ENCODE measurements at places on chromosomes 13 and 19.

GRCh38 chr19:18029617-18030338 is 21.8 kb downstream of the ARRDC2 start:
- peak; percentile 75 for DNase-seq

GRCh38 chr19:18995804-18996241 is 37.5 kb downstream of the SUGP2 start:
- DNase-seq, result peak; percentile 23

- DNase-seq, result no peak
Observed at GRCh38 chr13:108924134-108924533, 294.7 kb downstream of the MYO16 start.

DNA sequence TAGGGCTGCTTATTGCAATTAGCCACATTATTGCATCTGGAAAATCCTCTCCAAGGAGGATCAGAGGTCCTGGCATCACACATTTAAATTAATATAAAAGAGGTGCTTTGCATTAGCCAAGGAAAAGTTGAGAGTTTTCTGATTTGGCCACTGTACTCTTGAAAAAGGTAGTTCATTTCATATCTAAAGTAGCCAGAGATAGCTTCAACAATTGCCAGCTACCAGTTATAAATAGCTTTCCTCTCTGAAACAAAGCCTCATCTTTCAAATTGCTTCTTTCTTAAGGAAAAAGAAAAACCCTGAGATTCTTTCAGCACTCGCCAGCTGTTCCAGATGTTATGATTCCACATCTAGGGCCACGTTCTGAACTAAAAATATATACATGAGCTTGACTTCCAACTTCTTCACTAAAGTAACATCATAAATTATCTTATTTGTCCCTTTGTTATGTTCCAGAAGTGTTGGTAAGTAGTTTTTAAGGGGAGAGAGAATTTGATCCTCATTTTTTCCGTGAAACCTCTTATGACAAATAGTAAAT is 69.6 kb downstream of the ERCC5 start:
- no peak for DNase-seq

GRCh38 chr19:58479303-58479702 is 3.2 kb downstream of the ZNF446 start:
- no peak for DNase-seq

DNA sequence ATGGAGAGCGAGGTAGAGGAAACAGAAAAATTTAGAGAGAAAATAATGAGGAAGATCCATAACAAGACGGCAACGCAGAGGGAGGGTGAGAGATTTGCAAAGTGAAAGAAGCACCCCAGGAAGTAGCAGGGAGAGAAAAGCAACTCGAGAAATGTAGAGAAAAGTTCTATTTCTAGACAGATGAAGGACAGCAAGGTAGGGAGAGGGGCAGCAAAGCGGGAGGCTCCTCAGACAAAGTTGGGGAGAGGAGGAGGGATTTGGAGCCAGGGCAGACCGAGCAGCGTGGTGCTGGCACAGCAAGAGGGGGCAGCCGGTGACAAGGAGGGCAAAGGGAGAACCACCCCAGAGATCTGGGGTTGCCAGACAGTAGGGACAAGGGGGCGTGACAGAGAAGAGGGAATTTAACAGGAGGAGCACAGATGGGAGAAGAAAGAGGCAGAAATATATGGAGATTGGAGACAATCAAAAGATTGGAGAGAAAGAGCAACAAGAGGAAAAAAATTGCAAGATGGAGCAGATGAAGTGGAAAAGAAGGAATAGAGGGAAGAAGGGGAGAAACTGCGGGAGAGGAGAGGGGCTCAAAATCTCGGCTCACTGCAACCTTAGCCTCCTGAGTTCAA is 989 bp downstream of the ZNF766 start:
- DNase-seq, result peak; percentile 11

DNA sequence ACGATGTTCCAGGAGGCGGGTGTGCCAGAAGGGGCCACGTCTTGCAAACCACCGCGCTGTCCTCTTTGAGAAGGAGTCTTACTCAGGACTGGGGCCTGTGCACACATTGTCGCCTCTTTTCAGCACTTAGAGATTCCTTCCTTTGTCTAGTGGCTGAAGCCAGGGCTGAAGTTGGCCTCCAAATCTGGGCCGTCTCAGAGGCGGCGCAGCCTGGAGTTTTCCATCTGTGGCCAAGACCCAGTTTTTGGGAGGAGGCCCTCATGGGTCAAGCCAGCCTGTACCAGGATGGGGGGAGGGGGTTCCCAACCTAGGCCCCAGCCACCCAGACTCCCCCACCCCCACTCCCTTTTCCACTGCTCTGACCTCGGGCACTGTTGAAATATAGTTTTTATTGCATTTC is 11.8 kb downstream of the ANO8 start:
- DNase-seq, result no peak

DNA sequence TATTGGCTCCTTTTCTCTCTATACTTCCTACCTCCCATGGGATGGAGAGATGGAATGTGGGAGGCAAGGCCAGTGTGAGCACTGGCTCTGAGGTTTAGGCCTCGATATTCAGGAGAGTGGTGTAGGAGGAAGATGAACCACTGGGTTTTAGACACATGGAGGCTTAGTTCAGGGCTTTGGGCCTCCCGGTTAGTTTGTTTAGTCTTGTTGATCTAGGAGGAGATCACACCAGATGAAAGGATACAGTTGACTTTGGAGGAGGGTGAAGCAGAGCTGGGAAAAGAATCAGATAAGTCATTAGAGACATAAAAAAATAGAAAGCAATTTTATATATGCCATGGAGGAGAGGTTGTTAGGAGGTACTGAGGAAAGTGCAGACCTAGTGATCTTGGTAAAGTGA is 30.9 kb downstream of the RNASEH2B start:
- DNase-seq, result no peak

DNA sequence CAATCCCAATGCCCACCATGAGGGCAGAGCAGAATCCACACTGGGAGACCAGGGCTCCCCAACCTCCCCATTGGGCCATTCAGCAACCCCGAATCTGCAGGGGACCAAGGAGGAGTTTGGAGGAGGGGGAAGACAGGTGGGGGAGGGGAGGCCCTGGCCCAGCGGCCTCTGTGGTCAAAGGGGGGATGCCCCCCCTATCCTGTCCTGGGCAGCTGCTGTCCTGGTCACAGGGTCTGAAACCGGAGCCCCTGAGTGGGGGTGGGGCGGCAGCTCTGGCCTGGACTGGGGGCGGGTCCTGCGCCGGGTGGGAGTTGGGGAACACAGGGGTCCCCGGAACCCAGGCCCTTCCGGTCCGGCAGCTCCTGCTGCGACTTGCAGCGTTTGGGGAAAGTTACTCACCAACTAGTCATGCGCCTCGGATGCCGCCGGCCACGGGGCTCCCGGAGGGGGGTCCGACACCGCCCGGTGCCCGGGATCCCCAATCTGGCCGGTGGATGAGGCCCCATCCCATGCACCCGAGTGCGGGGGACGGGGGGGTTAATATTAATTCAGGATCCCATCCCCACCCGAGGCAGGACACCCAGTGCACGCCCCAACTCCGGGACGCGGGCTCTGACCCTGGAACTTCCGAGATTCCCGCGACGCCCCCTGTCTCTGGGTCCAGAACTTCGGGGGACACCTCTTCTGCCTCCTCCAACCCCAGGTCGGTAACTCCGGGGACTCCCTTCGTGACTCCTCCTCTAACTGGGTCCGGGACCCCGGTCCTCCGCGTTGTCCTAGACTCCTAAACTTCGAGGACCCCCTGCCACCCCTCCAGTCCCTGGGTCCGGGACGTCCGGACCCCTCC is 872 bp downstream of the HOMER3 start:
- DNase-seq, result no peak

DNA sequence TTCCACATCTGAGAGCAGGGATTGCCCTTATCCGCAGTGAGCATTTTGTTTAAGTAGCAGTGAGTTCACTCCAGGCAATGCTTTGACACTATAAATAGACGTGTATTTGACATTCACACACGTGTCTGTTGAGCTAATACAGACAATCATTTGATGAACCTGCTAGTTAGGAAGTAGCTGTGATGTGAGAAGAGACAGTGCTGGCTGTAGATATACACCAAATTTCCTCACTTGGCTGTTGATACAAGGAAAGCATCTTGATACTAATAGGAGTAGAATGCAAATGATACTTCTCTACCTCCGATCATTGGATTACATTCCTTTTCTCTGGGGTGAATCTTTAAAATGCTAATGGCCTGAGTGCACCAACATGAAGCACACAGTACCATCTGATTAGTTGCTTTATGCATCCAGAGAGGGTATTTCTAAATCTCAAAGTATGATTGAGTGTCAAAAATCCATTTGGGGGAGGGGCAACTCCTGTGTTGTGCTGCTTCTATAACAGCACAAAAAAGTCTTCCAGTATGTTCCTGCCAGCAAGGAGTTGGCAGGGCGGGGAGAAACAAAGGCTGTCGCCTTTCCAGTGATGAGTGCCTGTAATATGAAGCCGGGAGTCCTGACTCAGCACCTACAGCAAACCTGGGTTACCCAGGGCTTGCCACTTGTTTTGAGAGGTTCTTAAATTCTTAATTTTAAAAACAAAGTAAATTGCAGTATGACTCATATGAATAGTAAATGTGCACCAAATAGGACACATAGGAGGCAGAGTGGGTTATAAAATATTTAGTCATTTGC is 7.0 kb downstream of the CUL4A start:
- DNase-seq, result peak; percentile 69

DNA sequence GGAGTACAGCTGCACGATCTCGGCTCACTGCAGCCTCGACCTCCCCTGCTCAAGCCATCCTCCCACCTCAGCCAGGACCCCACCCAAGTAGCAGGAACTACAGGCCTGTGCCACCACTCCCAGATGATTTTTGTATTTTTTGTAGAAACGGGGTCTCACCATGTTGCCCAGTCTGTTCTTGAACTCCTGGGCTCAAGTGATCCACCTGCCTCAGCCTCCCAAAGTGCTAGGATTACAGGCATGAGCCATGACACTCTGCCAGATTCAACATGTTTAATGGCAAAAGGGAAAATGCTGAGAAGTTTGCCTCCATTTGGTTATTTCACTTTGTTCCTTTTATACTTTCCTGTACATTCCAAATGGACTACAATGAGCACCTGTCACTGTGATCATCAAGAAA is 65.8 kb downstream of the ZIC5 start:
- no peak for DNase-seq

- DNase-seq, result peak; percentile 45
Observed at GRCh38 chr13:46546084-46546768, 6.7 kb upstream of the LRCH1 start.

- no peak for DNase-seq
Observed at GRCh38 chr13:96835546-96835945, 158.7 kb downstream of the OXGR1 start.

DNA sequence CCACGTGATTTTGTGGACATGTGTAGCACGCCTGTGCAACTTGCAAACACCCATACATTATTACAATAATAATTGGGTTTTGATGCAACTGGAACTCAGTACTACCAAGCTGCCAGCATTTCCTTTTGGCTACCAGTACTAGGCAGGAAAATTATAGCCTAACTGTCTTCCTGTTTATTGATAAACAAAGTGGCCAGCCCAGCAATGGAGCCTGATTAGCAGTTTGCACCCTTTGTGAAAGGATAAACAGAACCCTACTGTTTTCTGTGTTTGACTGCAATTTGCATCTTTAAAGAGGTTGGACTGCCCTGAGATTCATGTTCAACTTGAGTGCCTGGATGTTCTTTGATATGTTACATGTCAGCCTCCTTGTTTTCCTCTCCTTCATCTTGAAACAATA is 173.9 kb downstream of the ZIC5 start:
- DNase-seq, result no peak

GRCh38 chr13:103961129-103961528 is 894.9 kb upstream of the SLC10A2 start:
- no peak for DNase-seq

DNA sequence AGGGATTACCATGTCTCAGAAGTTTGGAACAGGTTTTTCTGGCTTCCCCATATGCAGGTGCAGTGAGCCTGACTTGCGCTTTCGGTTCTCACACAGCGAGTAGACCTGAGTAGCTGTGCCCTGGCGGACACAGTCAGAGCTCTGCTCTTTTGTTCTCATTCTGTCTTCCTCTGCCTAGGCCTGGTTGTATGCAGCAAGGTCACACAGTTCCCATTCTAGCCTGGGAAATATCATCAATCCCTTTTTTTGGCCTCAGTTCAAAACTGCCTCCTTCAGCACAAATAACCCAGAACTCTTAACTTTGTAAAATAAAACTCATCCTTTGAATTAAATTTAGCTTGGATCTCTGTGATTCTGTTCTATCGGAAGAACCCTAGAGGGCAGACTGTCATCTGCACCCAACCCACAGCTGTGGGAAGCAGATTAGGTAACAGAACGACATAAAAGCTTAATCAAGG is 10.2 kb downstream of the OXGR1 start:
- DNase-seq, result peak; percentile 92

DNA sequence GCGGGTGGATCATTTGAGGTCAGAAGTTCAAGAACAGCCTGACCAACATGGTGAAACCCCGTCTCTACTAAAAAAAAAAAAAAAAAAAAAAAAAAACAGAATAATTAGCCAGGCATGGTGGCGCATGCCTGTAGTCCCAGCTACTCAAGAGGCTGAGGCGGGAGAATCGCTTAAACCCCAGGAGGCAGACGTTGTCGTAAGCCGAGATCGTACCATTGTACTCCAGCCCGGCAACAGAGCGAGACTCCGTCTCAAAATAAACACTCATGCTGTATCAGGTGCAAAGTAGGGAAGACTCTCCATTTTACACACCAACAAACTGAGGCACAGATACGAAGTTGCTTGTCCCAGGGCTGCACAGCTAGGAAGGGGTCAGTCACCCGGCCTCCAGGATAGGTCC is 15.6 kb downstream of the TLE6 start:
- DNase-seq, result no peak

DNA sequence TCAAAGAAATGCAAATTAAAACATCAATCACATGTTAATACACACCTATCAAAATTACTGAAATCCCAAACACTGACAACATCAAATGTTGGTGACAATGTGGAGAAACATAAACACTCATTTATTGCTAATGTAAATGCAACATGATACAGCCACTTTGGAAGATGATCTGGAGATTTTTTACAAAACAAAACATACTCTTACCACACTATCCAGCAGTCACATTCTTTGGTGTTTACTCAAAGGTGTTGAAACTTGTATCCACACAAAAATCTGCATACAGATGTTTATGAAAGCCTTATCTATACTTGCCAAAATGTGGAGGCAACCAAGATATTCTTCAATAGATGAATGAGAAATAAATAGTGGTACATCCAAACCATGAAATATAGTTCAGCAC is 1219.5 kb upstream of the PCDH20 start:
- no peak for DNase-seq

DNA sequence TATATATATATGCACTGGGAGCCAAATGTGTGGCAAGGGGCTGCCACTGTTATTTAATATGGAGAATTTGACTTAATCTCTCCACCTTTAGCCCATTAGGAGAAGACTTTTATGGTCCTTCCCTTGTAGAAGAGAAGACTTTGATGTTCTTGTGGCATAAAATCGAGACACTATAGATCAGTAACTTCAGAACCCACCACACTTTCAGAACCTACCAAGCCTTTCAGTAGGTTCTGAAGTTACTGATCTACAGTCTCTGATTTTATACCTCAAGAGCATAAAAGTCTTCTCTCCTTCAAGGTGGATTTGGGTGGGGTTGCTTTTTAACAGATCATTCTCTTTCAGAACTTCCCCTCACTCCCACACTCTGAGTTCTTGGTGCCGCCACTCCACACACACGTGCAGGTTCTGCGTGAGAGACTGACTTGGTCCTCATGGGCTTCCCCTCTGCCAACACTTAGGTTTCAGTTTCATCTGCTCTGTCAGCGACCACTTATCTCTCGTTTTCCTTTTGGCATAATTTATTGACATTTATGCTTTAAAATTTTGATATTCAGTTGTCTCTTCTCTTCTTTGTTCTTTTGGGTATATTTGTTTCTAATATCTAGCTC is 213.4 kb upstream of the PCDH17 start:
- DNase-seq, result no peak

Measured in T47D (cell line).